ENCODE measurements at places on chromosomes 11 and 22.

DNA sequence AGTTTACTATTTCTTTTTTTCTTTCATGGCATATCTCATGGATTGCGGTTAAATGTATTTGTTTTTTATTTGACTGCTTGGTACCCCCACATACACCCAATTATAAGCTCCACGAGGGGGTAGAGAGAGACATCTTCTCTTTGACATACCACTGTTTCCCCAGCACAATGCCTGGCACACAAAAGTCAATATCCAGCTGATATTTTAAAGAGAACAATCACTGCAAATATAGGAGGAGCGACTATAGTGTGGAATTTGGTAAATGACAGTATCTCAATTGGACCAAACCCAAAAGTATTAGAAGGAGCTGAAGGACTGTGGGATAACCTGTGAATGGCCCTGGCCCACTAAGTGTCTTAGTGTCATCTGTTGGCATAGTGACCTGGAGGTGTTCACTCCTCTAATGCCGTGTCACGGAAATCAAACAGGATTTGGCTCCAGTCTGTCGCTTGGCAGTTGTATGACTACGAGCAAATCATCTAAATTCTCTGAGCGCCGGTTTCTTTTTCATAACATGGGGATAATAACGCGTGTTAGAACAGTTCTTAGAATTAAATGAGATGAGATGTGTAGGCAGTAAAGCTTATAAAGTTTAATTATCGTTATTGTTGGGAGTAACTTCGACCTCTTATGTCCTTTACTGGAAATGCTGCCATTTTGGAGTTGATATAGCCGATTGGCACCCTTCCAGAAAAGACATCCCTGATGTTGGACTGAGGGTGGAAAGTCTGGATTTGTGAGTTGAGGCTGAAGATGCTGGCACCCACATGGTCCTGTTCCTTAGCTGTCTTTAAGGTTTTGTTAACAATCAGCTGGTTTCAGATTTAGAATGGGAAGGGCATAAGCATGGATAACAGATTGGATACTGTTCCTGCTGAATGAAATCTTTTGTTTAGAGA, 144.5 kb downstream of the DBX1 start:
- no peak for DNase-seq

DNA sequence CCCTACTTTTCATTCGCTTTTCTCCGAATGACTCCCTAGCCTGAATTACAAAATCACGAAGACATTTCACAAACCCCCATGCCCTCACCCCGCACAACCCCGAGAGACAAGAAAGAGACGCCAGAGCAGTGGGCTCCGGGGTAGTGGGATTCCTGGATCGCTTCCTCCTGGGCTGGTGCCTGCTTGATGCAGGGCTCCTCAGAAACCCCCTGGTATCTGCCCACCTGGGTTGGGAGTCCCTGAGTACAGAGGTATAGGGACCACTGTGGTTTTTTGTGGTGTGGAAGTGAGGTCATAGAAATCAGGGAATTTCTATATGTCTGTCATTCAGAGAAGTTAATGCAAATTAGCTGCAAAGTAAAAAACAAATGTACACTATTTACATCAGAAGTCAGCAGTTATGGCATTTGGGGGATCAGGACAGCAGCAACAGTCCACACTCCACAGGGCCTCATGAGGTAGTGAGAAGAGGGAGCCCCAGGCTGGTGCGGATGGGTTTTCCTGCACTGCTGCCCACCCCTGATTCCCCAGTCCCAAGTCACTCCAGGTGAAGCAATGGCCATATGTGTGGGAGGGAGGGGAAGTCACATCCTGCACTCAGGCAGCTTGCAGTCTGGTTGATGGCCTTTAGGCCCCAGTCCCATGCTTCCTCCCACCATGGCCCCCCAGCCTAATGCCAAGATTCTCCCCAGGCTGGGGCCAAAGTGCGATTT, 39.6 kb downstream of the BUD13 start:
- DNase-seq: no peak

- DNase-seq: no peak
Measured at GRCh38 chr11:94144216-94144615, 15.6 kb downstream of the PANX1 start.

DNA sequence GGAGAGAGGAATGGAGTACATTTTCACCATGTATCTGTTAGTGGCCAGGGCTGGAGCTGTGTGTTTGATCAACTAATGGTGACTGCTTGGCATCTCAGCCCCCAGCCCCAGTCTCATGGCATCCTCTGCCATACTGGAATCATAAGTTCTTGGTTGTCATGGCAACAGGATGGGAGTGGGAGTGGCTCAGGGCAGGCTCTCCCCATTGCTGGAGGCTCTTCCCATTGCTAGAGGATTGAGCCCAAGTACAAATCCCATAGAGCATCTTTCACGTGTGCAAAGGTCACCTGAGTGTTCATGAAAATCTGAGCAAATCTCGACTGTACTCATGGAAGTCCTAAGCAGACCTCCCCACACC, 14.9 kb downstream of the DNAJB13 start:
- no peak for DNase-seq

- DNase-seq: peak; percentile 14
Measured at GRCh38 chr11:57566905-57567514, 462 bp downstream of the UBE2L6 start.

DNA sequence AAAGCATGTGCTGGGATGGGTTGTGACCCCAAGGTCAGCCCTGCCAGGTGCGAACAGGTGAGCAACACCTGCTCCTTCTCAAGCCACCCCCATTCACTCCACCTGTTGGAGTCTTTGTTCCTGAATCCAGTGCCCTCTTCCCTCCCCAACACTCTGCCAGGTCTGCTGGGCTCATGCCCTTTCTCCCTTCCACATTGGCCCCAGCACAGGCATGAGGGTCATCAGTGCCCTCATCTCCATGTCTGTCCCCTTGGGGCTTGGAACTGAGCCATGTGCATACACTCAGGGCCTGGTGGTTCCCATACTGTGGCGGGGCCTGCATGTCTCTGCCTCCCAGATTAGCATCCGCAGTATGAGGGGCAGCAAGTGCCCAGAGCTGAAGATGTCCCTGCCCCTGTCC, 19.1 kb downstream of the RFPL2 start:
- DNase-seq: no peak

GRCh38 chr22:49826603-49827270, 936 bp downstream of the BRD1 start:
- DNase-seq: no peak

DNA sequence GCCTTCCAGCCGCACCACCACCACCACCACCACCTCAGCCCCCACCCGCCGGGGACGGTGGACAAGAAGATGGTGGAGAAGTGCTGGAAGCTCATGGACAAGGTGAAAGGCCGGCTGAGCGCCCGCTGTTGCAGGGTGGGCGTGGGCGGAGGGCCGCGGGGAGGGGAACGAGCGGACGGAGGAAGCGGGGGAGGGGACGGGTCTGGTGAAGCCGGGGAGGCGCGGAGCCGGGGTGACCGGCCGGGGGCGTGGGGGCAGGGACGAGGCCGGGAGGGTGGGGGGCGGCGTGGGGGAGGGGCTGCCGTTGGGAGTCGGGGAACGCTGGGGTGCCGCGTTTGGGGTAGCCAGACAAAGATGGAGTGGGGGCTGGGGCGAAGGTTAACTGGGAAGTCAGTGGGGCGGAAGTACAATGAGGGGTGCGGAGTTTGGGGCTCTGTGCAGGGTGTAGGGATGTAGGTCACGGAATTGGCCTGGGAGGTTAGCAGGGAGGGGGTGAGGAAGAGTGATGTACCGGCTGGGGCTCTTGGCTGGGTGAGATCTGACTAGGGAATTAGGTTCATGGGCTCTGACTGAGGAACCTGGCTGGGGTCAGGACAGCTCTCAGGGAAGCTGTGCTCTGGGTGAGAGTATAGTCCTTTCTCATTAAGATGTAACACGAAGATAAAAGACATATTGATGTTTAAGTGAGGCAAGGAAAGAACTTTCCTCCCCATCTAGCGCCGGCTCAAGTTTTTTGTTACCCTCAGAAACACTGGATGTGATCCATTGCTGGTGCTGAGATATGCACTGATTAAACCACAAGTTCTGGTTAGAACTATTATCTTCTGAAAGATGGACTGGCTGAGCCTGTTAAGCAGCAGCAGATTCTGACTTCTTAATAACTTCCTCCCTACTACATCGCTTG, 624 bp downstream of the CBL start:
- peak; percentile 5 for DNase-seq

DNA sequence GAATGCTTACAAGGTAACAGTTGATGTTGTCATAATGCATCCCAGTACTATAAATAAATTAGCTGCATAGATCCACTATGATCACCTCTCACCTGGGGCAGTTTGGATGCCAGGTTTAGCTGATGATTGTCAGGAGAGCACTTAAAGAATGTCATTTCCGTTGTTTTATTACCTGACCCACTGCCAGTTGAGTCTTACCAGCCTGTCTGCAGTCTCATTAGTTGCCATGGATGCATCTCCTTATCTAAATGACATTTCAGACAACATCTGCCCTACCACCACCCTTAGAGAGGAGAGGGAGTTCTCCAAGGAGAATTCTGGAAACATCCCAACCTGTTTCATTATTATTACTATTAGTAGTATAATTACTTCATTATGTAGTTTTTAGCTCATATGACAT, 339.1 kb upstream of the API5 start:
- DNase-seq: no peak

- no peak for DNase-seq
Measured at GRCh38 chr11:12086271-12087074, 23.9 kb upstream of the MICAL2 start.

DNA sequence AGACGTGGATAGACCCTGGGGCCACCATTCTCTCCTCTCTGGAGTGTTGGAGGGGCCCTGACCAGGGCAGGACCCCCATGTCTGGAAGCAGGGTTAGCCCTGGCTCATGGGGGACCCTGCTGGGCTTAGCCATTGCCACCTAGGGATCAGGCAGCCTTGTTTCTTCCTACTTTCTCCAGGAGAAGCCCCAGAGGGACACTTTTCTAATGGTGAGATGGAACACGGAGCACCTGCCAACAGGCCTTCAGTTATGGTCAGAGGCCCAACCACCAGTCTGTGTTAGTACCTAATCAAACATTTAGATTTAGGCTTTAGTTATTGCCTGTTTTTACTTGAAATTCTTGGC, 1.9 kb upstream of the C22orf39 start:
- DNase-seq: no peak

DNA sequence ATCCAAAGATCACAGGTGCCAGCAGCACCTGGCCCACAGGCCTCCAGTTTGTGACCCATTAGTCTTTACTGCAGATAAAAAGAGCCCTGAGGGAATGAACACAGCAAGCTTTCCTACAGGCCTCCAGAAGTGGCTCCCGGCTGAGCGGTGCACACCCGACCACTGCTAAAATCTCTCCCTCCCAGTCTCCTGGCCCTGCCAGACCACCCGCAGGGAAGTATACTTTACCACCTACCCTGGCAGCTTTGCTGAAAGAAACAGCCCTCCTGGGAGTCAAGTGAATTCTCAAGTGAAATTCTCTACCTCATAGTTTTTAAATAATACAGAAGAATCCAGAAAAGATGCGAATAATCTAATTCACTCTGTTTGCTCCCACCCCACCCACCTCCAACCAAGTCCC, 15.4 kb upstream of the MTNR1B start:
- DNase-seq: no peak

GRCh38 chr11:125070699-125071254, 7.7 kb downstream of the SLC37A2 start:
- no peak for DNase-seq

GRCh38 chr11:117807482-117808327, 10.7 kb upstream of the DSCAML1 start:
- peak; percentile 33 for DNase-seq

DNA sequence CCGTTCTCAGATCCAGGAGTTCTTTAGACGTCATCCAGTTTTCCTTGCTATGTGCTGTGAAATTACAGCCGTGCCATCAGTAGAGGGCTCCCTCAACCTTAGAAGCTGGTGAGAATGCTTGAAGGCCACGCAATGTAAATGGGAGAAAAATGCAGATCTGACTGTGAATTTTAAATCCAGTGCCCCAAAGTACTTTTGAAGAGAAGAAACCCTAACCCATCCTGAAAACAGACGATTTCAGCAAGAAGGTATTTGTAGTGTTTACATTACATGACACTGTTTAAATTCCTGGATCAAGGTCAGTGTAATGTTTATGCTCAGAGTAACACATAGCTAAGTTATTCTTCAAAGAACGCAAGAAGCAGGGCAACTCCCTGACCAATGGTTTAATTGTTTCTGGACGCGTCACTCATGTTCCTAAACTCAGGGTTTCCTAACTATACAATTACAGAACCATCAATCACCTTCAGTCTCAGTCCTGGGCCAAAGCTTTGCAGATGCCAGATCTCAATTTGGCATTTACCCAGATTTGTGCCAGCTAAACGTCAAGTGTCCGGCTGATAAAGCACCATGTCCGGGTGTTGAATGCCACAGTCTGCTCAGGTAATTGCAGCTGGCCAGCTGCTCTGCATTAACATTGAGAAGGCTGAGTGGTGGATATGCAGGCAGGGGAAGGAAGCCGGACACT, 38.2 kb downstream of the ADAMTS8 start:
- DNase-seq: no peak

DNA sequence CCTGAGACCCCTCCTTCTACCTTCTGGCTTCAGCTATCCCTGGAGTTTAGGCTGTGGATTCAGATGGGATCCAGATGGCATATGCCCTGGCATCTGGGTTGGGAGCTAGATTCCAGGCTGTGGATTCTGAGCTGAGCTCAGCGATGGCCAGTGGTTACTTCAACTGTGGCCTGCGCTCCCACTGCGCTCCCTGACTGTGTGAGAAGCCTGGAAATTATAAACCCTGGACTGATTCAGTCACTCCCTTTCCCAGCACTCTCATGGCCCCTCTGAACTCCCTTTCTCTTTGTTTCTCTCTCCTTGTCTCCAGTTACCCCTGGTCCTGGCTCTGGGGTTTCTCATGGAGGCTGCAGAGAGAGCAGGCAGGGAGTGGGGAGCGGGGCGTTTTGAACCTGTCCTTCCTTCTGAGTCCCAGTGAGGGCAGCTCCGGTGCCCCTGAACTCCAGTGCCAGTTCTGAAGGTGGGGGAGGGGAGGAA, 4.8 kb downstream of the ARHGEF17 start:
- no peak for DNase-seq

DNA sequence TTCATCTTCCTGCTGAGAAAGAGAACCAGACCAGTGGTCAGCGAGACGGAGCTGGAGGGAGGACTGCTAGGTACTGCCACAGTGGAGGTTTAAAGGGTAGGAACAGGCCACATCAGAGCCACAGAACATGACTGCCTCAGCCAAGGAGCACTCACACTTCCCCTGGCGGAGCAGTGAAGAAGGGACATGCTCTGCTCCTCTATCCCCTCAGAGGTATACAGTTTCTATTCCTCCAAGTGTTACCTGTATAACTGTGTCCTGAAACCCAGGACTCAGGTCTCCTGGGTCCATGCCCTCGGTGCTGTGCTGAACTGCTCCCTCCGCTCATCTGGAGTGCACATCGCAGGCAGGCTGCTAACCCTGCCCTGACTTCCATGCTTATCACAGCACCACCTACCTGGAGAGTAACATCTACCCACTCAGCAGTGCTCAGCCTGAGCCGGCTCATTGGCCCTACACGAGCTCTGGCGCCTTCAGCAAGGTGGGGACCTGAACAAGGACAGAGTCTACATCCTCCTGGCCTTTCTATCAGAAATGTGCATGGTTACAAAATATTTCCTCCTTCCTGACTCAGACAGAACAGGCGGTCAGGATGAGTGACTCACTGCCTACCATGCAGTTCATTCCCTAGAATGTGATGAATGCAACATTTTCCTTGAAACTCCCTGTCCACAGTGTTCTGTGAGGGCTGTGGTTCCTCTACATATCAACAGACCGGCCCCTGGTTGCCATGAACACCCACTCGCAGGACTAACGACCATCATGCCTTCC, 52.9 kb downstream of the C11orf58 start:
- no peak for DNase-seq
